ENCODE measurements at places on chromosomes 6 and 20.

GRCh38 chr6:127518191-127518709, 885 bp downstream of the MTCL3 start:
- no peak for DNase-seq

- no peak for DNase-seq
Measured at GRCh38 chr6:101422251-101422650, 28.7 kb downstream of the GRIK2 start.

DNA sequence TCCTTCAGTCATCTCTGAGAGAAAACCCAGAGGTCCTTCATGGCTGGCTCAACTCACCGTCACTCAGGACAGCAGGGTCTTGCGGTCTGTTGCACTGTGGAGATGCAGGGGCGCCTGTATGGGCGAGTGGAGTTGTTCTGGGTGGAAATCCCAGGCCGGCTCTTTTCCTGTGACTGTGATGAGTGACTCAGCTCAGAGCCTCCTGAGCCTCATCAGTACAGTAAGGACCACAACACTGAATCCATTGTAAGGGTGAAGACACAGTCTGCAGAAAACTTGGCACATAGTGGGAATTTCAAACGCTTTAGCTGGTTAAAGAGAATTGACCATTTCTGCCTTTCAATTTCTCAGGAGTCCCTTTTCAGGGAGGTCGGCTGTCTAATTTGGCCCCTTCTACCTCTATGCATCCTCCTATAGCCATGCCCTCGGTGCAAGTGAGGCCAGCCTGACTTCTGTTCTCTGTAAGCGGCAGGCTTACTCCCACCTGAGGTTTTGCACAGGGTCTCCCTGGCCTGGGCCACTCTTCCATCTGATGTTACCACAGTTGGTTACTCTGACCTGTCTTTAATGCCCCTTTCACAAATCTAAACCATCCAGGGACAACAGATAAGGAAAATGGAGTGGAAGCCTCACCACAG, 35.5 kb upstream of the TBXT start:
- DNase-seq: no peak

- DNase-seq: no peak
Measured at GRCh38 chr6:170179616-170180324, 111.1 kb downstream of the DLL1 start.

DNA sequence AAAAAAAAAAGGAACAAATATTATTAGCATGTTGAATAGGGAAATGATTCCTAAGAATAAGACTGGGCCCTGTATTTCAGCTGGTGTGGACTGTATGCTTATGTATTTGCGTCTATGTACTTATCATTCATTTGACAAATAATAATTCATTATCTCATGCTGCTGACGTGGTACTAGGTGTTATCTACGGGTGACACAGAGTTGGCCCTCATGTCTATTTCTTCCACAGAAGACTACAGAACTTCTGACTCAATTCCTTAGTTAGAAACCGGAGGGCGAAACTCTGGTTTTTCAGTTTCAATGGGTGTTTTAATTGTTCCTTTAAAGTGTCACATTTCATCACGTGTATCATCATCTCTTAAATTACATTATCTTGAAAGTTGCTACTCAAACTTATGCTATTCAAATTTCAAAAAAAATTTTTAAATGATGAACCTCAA, 305.9 kb downstream of the CLIC5 start:
- DNase-seq: no peak

- DNase-seq: no peak
Measured at GRCh38 chr20:64103871-64104666, 3.3 kb downstream of the NPBWR2 start.
